Activated T-helper 2 cell treated with anti-CD3 and anti-CD28 coated beads, Interferon-gamma antibody, Interleukin-2, Interleukin-4, amounts not matched to agents 10 μg/mL and 5 μg/mL and 100 μg/mL, durations not matched to agents 14 hours and 24 hours and 36 hours (primary cell): ENCODE measurements at places on chromosomes 1 and 21. TPM values are rescaled to one million over a fixed set of nuclear protein-coding genes. Genes with fewer than 3 reads are reported as not detected.

DNA sequence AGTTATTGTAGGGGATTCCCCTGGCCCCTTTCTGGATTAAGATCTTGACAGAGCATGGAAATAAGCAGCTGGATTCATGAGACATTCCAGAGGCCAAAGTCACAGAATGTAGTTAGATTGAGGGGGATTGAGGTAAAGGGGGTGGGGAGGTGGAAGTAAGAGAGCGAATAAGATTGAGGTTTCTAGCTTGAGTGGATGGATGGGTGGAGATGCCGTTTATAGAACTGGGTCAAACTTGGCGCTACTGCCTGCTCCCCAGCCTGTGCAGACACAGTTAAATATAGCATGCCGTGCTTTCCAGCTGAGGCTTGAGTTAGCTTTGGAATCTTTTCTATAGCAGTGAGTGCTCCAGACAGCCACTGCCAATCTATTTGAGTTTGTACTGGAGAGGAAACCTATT, 85.7 kb downstream of the DYRK1A start:
- DNase-seq, result no peak

GRCh38 chr1:226948480-226948879, 8.4 kb downstream of the COQ8A start:
- no peak for DNase-seq

DNA sequence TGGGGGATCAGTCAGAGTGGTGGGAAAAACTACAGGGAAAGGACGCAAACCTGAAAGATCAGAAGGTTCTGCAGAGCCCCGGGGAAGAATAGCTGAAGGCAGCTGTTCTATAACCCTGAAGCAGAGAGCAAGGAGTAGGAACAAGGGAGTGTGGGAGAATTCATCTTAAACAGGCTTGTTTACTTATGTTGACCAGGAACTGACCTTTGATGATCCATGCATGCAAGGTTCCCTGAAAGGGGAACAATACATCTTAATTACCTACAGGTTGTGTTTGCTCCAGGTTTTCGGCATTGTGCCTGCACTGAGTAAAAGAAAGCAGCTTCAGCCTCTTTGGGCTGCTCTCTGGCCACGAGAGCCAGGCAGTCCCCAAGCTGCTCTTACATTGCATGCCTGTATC, 18.7 kb upstream of the FAM43B start:
- no peak for DNase-seq

GRCh38 chr1:39409055-39409816, 82.2 kb upstream of the BMP8A start:
- DNase-seq, result no peak

The MPL gene
- not detected in 2 replicates for total RNA-seq
